ENCODE measurements at places on chromosomes 5 and 9.

DNA sequence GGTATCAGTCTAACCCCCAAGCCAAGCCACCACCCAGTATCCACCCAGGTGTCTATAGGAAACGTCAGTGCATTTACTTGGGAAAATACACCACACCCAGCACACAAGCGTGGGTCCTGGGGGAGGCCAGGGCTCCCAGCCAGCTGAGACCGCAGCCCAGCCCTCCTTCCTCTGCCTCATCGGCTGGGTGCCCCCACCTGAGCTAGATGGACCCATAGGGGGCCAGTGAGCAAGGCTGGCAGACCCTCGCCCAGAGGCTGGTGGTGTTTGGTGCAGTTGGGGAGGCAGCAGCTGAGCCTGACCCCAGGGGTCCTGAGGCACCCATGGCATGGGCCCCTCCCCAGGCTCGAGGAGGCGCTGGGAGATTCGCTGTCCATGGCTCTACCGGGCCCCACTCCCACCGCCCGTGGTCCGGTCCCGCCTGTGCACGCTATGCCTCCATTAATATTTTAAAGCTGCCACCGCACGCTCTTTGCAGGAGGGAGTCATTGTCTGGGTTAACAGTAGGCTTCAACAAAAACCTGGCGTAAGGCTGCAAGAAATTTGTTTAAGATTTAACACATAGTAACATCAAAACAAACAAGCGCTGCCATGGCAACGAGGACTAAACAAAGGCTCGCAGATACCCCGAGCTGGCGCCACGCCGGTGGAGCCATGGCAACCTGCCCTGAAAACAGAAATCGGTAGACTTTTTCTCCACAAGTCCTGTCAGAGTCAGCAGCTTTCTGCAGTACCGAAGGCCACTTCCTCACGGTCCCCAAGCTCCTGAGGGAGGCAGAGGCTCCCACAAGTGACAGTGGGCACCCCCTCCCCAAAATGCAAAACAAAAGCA, 20.6 kb downstream of the TPPP start:
- no peak for DNase-seq

GRCh38 chr5:163612358-163613149, 107.1 kb downstream of the MAT2B start:
- DNase-seq: no peak

DNA sequence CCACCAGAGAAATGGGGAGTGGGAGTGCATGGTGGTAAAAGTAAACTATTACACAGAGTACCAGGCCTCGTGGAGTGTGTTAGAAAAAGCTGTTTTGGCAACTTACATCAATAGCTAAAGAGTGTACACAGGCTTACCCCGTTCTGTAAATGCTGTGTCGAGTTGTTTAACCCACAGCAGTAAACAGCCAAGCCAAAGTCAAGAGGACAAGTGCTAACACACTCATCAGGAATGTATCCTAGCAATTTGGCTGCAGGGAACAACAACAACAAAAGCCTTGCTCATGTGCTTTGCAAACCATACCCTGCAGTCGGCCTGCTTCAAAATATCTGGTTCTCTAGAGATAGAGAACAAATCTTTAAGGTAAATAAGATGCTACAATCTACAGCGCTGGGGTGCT, 15.9 kb downstream of the DAP start:
- DNase-seq: no peak

- DNase-seq: no peak
Measured at GRCh38 chr9:95095641-95096355, 221.7 kb downstream of the FANCC start.

DNA sequence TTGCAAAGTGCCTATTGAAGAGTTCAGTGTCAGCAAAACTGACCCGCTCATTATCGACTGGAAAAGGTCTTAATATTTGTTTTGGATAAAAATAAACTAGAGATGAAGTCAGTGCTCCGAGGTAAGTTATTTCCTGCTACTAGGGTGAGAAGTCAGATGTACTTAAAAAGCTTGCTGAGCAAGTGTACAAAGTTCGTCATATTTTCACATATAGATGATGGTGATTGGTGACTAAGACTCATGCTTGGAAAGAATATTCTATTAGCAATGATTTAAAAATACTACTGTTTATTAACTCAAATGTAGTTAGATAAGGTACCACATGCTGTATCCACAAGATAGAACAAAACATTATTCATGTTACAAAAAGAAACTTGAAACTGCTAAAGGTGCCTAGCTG, 643.7 kb downstream of the GABRG2 start:
- no peak for DNase-seq

- DNase-seq: no peak
Measured at GRCh38 chr5:36881304-36881703, 4.7 kb downstream of the NIPBL start.

GRCh38 chr9:82466616-82467260, 478.2 kb downstream of the SPATA31D1 start:
- no peak for DNase-seq

DNA sequence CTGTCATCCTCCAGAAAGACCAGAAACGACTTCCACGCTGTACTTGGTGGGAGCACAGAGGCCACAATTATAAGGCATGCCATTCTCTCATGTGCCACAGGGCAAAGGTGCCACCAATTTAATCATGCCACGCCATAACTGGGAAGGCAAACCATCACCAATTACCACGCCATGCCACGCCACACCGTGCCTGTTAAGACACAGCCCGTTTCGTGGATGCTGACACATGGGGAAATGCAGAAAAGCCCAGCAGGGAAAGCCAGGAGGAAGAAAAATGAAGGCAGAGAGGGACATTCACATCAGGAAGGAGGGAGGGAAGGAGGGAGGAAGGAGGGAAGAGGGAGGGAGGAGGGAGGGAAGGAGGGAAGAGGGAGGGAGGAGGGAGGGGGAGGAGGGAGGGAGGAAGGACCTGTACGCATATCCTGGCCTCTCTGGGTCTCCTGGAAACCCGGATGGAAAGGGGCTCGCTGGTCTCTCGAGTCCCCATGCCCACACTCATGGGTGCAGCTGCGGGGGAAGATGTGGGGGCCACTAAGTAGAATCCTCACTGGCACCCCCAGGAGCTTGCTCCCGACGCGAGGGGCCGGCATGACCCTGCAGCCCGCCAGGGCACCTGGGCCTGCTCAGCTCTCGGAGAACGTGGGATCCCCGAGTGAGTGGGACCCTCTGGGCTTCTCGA, 61.7 kb upstream of the UBAC1 start:
- DNase-seq: no peak

DNA sequence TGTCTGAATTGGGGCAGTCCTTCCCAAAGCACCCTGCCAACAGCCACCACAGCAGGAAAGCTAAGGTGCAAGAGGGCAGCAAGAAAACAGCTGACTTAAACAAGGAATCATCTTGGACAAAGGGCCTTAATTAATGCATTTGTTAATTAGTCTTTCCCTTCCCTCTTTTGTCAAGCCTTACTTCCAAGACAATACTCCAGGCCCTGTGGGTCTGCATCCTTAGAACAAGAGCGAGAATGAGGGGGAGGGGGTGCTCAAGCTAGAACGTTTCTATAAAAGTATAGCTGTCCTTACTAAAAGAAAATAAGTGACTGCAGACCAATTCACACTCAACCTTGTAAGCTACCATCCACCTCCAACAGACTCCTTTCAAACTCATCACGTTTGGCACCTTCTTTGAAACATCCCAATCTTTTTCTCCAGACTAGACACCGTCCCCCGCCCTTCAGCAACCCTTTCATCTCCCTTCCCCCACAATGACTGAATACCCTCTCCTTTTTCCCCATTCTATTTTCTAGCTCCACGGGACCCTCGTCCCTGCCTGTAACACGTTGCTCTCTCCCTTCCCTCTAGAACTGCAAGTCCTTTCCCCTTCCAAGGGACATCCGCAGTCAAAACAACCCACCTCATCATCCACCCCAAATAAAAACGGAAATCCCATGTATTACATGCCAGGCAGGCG, 85.7 kb upstream of the RNF38 start:
- no peak for DNase-seq

DNA sequence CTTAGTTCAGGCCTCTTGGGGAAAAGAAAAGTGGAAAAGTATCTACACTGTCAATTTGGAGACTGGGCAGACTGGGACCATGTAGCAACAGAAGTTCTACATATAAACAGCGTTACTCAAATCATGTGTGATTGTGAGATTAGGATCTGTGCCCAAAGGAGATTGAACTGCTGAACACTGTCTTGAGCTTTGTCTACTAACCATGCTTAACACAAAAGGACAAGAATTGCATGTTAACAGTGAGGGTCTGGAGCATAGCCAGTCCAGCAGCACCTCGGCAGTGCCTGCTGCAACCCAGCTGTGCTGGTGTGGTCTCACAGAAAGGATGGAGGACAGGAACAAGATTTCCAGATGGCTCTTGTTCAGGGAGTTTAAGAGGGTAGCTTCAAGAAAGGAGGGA, 5.7 kb downstream of the PAM start:
- no peak for DNase-seq

GRCh38 chr5:66796305-66797292, 200.4 kb downstream of the MAST4 start:
- no peak for DNase-seq

DNA sequence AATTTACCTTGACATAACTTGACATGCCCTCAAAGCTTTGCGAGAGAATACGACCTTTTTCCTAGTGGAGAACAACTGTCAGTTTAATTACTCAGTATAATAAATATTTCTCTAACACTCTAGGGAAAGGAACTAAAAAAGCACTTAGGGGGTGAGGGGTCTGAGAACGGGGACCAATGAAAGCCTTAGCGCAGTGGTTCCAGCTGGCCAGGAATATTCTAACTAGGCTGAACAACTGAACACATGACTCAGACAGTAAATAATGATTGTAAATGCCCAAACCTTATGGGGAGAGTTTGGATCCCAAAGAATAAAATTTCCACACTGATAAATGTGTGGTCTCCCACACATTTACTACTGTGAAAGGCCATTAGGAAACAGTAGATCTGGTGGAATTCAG, 14.9 kb downstream of the MYO10 start:
- DNase-seq: no peak

- DNase-seq: no peak
Measured at GRCh38 chr9:131701789-131702337, 38.0 kb downstream of the RAPGEF1 start.

GRCh38 chr9:121924700-121925099, 168.4 kb downstream of the TTLL11 start:
- DNase-seq: no peak

- no peak for DNase-seq
Measured at GRCh38 chr5:133307275-133307674, 255.5 kb downstream of the HSPA4 start.

- DNase-seq: no peak
Measured at GRCh38 chr9:95065224-95065623, 252.3 kb downstream of the FANCC start.

DNA sequence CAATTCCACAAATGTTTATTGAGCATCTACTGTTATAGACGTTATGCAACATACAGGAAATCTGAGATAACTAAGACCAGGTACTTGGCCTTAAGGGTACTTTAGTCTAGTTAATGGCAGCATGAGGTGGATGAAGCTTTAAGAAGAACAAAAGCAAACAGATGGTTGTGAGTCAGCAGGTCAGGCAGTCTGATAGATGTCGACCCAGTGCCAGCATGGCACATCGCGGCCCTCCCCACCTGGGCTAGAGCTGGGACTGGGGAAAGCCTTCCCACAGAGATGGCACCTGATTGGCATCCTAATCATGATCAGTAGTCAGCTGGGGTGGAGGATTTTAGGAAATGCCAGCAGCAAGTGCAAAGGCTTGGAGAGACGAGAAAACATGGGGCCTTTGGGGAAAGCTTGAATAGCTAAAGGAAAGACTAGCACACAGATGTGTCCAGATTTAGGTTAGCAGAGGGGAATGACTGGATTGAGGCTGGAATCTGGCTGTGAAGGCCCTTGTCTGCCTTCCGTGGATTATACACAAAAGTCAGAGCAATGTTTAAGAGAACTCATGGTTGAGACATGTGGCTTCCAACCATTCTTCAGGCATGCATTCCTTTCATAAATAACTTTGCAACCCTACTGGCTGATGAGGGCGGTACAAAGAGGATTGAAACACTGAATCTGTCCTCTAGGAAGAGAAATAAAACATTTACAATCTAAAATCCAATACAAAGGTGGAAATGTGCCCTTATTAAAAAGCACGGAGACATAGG, 395.4 kb upstream of the WWC1 start:
- DNase-seq: no peak

DNA sequence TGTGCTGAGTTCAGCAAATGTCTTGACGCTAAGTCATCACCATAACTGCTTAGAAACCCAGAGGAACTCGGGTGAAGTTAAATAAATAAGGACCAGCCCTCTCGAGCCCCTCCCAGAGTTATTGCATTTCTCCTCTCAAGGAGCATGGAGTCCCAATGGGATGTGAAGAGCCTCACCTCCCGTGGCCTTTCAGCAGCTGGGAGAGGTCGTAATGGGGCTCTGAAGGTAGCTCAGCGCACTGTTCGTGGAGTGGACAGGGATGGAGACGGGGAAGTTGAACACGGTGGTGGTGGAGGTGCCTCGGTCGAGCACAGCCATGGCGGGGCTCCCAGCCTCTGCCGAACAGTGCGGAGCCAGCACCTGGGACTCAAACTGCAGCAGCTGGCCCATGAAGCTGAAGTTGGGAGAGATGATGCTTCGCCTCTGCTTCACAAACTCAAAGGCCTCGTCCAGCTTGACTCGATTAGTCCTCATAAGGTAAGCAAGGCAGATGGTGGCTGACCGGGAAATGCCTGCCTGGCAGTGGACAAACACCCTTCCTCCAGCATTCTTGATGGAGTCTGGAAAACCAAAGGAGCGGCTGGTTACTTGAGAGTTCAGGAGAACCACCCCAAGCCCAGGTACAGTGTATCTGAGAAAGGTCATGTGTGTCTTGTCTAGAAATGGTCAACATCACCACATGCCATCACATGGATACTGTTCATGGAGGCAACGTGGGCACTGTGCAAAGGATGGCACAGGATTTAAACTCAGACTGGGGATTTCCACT, 2.2 kb downstream of the DUSP1 start:
- no peak for DNase-seq

GRCh38 chr5:134070725-134071613, 43.5 kb upstream of the TCF7 start:
- no peak for DNase-seq

DNA sequence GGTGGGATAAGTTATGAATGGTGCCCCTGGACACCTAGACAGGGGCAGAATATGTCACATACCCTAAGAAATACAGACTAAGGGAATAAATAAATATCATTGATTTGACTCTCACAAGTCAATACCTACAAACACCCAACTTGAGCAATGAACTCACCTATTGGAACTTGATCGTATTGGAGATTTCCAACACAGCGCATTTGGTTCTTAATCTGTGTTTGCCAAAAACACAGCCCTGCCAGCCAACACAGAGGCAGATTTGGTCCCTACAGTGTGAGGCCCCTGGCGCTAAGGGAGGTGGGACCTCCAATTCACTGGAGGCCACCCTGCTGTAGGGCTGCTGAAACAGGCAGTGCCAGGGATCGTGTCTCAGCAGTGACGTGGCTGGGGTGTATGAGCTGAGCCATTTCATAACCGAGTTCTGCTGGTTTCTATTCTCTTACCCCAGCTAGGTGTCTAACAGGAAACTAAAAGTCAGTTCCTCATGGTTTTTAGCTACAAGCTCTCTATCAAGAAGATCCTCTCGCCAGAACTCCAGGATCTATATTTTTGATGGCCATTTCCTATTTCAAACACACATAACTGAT, 84.5 kb downstream of the SLC1A1 start:
- DNase-seq: no peak

GRCh38 chr5:6833406-6833805, 120.2 kb downstream of the TENT4A start:
- DNase-seq: no peak

GRCh38 chr9:19516348-19516747, 107.5 kb downstream of the ACER2 start:
- no peak for DNase-seq

- no peak for DNase-seq
Measured at GRCh38 chr9:33498387-33498786, 24.7 kb upstream of the NOL6 start.
